Dorsolateral prefrontal cortex (tissue), 122 donors: ENCODE measurements at places on chromosomes 13 and 19.

GRCh38 chr13:56988543-56988942 is 152.2 kb upstream of the PRR20A start:
- no peak for DNase-seq

DNA sequence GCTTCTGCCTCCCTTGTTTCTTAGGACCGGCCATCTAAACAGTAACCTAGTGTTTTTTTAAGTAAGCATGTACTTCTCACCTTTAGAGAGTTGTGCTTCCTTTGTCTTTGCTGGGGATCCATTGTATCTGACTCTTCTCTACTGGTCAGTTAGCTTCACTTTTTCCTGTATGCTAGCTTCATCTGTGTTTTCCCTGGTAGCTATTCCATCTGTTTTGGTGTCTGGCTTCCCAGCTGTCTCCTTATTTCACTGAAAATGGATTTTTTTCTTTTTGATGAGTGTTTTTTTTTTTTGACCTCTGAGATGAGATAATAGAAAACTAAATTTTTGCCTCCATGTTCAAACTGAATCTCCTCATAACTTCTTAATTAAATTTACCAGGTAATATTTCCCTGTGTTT is 637.0 kb upstream of the SLC10A2 start:
- DNase-seq = no peak

DNA sequence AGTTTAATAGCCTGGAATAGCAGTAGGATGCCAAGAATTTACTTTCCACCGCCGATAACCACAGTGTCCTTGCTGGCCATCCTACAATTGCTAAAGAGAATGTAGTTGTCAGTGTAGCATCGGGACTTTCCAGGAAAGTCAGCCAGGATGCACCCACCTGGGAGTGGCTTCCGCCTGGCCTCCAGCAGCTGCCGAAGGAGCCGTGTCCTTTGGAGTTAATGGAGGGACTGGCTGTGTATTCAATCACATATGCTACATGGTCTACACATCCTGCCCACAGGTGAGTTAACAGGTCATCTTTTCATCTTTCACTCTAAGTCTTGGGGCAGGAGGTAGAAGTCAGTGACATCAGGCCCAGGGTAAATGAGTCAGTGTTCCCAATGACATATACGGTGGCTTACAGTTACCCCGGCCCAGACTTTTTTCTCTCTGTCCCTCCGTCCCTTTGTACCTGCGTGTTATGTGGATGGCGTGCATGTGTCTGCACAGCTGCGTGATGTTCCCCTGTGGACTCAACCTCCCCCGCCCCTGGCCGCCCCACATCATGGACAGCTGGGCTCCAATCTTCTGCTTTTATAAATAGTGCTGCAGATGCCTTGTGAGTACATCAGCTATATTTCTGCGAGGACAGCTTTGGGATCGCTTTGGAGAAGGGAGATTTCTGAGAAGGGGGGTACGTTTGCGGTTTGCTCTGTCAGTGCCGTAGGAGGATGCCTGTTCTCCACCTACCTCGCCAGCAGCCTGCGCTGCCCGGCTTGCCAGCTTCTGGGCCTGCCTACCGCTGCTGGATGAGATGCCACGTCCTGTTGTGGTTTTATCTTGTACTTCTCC is 63.1 kb downstream of the ATP11A start:
- DNase-seq = no peak

GRCh38 chr19:4709440-4710280 is 14.0 kb downstream of the DPP9 start:
- no peak for DNase-seq

- no peak for DNase-seq
Observed at GRCh38 chr13:99709134-99709533, 207.9 kb downstream of the TM9SF2 start.

DNA sequence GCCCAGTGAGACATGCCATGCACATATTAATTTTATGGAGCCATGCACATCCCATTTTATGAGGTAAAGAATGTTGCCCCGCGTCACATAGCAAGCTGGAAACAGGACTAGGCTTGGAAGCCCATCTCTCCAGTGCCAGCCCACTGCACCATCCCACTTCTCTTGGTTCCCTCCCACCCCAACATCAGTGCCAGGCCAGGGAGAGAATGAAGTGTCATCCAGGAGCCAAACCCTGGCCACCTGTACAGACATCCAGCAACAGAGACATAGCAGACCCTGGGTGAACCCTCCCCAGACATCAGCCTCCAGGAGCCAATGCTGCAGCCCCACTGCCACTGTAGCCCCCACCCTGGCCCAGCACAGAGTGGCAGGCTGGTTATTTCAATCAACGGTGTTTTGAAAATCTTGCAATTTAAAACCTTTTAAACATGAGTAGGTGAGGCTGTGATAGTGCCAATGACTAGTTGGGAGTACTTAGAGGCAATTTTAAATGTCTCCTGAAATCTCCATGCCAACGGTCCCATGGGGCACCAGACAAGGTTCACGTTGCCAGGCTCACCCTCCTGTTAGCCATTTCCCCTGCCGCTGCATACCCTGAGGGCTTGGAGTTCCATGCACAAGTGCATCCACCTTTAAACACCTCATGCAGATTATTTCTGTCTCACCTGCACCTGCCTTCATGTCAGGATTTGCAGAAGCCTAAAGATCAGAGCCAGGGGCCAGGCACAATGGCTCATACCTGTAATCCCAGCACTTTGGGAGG is 34.7 kb downstream of the VSTM2B start:
- DNase-seq = no peak

GRCh38 chr13:73616861-73617260 is 517.3 kb downstream of the KLF12 start:
- DNase-seq = no peak

GRCh38 chr19:38975214-38975860 is at the start of gene FBXO17:
Gene FBXO17, minus strand, starts transcription at chr19:38975742. Its CDS starts 25,423 bp downstream, at chr19:38950319.
- DNase-seq = peak; percentile 71

DNA sequence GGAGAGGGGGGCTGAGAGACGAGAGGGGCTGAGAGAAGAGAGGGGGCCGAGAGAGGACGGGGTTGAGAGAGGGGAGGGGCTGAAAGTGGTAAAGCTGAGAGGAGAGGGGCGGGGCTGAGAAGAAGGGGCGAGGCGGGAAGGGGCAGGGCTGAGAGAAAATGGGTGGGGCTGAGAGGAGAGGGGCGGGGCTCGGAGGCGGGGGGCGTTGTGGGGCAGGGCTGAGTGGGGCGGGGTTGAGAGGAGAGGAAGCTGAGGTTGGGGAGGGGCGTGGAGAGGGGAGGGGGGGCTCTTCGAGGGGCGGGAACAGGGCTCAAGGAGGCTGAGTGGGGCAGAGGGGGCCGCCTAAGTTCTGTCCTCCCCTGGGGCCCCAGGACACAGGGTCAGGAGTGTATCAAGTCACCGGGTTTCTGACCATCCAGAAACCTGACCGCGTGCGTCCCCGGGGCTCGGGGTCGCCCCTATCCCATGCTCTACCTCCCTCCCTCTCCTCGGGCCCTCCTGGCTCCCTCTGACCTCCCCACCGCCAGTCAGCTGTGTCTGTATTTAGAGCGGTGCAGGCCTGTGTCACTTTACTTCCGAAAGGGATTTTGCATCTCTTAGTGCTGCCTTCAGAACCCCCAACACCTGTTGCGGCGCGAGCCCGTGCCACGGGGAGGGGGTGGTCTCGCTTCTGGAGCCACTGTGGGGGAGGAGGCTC is 38.6 kb upstream of the SEMA6B start:
- DNase-seq = no peak

- no peak for DNase-seq
Observed at GRCh38 chr19:54369082-54369687, 4.5 kb upstream of the LAIR1 start.

- DNase-seq = no peak
Observed at GRCh38 chr19:19670070-19670551, 1.5 kb downstream of the ZNF101 start.

DNA sequence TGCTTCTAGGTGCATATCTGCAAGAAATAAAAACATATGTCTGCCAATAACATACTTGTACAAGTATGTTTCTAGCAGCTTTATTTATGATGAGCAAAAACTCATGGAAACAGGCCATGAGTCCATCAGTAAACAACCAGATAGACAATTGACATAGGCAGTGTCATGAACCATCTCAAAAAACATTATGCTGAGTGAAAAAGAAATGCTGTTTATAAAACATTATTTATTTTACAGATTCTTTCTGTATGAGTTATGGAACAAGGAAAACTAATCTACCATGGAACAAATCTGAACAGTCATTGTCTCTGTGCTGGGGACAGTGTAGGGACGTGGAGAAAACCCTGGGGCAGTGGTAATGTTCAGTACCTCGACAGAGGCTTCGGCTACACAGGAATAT is 283.9 kb downstream of the UQCRFS1 start:
- no peak for DNase-seq

DNA sequence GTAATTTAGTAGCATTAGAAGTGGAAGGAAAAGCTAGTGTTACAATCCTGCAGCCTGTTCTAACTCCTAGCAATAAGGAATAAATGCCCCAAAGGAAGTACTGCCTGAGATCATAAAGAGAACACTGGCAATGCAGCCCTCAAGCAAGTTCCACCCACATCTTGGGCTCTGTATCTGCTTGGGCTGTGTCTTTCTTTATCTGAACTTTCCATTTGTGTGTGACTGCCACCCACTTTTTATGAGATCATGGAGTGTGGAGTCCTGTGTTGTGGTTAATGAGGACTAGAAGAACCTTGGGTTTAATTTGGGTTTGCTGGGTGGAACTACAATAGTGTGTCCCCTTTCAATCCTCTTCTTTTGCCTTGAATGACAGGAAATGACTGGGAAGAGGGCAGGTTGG is 38.2 kb downstream of the RFXAP start:
- no peak for DNase-seq

GRCh38 chr19:55088021-55088451 is 12.4 kb downstream of the EPS8L1 start:
- DNase-seq = no peak

- no peak for DNase-seq
Observed at GRCh38 chr19:4052993-4053422, 13.7 kb downstream of the ZBTB7A start.

DNA sequence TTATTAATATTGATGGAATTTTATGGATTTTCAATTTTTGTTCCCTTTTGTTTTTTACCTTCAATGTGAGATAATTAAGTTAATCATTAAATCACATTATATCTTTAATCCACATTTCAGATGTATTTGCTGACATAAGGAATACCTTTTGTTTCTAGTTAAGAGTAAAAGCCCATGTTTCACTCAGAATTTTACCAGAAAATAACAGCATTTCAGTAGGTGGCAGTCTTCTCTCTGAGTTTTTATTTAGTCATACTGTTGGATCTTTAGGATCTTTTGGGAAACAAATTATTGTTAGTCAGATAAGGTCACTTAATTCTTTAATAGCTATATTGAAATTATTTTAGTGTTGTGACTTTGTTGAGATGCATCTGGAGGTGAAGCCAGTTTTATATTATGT is 67.9 kb downstream of the NDFIP2 start:
- no peak for DNase-seq

DNA sequence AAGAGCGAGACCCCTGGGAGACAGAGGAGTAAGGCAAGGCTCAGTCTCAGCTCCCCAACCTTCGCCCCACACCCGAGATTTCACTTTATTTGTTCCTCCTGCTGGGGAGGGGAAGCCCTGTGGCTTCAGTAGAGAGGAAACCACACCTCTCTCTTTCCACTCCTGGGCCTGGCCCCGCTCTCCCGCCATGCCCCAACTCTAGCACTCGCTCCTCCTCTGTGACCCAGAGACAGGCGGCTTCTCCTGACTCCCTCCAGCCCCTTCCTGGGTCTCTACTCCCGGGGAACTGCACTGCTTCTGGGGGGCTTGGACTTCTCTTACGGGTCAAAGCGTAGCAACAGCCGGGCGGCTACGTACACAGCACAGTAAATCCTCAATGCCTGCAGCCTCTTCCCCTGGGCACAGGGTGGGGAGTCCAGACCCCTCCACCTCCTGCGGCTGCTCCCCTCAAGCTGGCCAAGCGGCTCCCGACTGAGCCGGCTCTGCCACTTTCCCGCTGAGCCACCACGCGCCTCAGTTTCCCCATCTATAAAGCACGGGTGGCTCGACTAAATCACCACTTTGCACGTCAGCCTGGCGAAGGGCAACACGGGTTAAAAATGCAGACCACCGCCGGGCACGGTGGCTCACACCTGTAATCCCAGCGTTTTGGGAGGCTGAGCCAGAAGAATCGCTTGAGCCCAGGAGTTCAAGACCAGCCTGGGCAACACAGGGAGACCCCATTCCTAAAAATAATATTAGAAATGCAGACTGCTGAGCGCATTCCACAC is 1.4 kb downstream of the RNF126 start:
- DNase-seq = no peak

GRCh38 chr13:75537401-75538365 is at the start of gene COMMD6:
Gene COMMD6, minus strand, starts transcription at chr13:75537841. Its CDS starts 36 bp downstream, at chr13:75537805.
- DNase-seq = peak; percentile 82

DNA sequence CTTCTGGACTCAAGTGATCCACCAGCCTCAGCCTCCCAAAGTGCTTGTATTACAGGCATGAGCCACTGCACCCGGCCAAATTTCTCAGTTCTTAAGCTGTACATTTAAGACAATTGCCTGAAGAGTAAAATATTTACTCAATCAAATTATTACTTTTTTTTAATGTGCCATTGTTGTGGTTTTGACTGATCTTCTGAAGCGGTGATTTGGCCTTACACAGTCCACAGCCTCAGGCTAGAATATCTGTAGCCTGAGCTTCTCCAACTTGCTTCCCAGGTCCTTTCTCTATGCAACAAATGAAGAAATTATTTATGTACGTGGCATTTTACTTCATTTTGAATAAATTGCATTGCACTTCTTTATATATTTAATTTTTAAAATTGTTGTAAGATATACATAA is 281.3 kb downstream of the KLF5 start:
- no peak for DNase-seq

DNA sequence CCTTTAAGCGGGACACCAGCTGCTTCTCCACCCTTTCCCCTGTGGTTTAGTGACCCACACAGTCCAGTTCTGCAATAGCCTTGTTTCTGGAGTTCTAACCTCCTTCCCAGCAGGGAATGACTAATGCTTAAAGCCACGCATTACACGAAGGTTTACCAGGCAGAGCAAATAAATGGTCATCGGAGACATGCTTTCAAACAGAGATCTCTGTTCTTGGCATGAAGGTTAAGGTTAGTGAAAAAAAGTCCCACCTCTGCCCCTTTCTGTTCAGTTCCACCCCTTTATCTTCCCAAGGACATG is 25.3 kb upstream of the MEDAG start:
- DNase-seq = no peak

GRCh38 chr19:41753936-41754529 is 1.3 kb upstream of the CEACAM6 start:
- DNase-seq = peak; percentile 44

DNA sequence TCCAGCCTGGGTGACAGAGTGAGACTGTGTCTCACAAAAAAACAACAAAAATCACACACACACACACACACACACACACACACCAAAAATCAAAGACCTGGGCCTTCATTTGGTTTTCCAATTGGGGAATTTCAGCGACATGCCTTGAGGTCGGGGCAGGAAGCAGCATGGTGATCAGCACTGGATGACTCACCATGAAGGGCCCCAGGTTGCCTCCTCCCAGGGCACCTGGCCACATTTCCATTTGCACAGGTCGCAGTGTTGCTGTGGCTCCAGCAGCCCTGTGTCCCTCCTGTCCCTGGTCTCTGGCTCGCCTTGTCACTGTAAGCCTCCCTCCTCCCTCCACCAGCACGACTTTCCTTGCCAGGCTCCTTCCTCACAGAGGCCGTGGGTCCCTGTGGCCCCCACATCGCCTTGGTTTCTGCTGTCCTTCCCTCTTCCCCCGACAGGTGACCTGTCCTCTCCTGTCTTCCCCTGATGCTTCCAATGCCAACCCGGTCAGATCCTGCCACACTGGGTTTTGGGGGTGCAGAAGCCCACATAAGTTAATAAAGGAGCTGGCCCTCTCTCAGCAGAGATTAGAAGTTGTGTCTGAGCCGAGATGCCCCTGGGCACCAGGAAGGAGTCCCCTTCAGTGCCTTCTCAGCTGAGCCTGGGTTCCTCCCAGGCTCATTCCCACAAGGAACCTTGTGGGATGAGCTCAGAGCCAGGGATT is 66.7 kb downstream of the GPR12 start:
- no peak for DNase-seq

GRCh38 chr13:45602183-45603170 is 13.1 kb downstream of the ERICH6B start:
- no peak for DNase-seq
